ENCODE measurements at places on chromosomes 1 and 21. TPM values are rescaled to one million over a fixed set of nuclear protein-coding genes. Genes with fewer than 3 reads are reported as not detected.

The USP1 gene
- polyA plus RNA-seq: 11.6 TPM

The FCGR2B gene
- not detected for polyA plus RNA-seq

The FCAMR gene
- not detected for polyA plus RNA-seq

The PLA2G2D gene
- polyA plus RNA-seq: not detected

The PBX1 gene
- polyA plus RNA-seq: 14.0 TPM

The TMPRSS15 gene
- not detected for polyA plus RNA-seq

The TMEM82 gene
- 14.7 TPM for polyA plus RNA-seq

The ATP8B2 gene
- polyA plus RNA-seq: 11.7 TPM

The LCE2A gene
- polyA plus RNA-seq: not detected

The PCBP3 gene
- polyA plus RNA-seq: 7.2 TPM

The PLA2G2A gene
- polyA plus RNA-seq: 1,328 TPM

The MMEL1 gene
- polyA plus RNA-seq: not detected

The PM20D1 gene
- 0.07 TPM for polyA plus RNA-seq

The ACOT7 gene
- 39.9 TPM for polyA plus RNA-seq

The FAM3B gene
- polyA plus RNA-seq: 45.3 TPM
